ENCODE measurements at places on chromosomes 5 and 9. TPM values are rescaled to one million over a fixed set of nuclear protein-coding genes. Genes with fewer than 3 reads are reported as not detected.

BHMT2 gene
- polyA plus RNA-seq: 1.1 TPM

DNA sequence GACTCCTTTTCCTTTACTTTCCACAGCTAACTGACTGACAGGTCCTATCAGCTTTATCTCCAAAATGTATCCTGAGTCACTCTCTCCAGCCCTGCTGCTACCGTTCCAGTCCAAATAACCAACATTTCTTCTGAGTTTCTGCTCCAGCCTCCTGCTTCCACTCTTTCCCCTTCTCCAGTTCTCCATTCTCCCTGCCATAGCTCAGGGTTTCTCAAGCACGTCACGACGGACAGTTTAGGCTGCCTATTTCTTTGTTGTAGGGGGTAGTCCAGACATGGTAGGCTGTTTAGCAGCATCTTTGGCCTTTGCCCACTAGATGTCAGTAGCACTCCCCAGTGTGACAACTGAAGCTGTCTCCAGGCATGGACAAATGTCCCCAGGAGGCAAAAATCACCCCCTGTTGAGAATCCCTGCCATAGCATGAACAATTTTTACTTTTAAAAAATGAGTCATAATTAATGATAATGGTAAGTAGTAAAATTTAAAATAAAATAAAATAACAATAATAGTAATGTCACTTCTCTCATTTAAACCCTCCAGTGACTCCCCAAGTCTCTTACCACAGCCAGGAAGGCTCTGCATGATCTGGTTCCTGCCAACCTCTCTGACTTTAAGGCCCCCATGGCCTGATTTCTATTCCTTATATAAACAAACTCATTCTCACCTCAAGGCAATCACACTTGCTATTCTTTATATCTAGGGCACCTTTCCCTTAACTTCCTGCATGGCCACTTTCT is 105.4 kb upstream of the FER start:
- peak; percentile 84 for DNase-seq

DNA sequence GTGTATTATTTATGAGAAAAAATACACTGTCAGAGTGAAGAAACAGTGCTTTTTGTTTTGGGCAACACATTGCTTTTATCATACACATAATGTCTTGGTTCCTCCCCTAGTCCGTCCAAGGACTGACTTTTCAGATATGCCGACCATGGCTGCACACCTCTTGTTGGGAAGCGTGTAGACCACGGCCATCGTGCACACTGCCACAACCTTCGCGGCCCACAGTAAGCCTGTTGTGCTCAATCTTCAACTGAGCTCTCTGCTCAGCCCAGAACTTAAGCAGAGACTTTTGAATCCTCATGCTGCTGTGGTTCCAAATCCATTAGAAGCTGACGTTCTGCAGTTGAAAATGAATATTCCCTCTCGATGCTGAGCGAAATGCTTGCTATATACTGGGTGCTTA is 157.6 kb upstream of the IRX2 start:
- DNase-seq: no peak

PFN3 gene
- 3.1 TPM for polyA plus RNA-seq

DNA sequence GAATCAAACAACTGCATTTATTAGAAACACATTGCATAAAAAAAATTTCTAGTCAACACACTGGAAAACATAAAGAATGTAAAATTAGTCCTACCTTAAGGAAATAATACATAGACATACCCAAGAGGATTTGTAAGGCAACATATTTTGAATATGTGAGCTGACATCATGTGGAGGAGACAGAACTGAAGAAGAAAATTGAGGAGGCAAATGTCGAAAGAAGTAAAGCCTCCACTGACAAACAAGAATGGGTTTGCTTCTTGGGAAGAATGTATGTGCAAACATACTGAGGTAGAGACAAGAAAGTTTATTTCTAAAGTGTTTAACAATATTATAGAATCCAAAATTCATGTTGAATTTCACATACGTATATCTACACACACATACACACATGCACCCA is 363.0 kb upstream of the PDE4D start:
- DNase-seq: no peak

GRCh38 chr5:90185897-90186468 is 223.6 kb downstream of the CETN3 start:
- no peak for DNase-seq

GRCh38 chr5:147479949-147480348 is 29.9 kb downstream of the DPYSL3 start:
- peak; percentile 76 for DNase-seq

DNA sequence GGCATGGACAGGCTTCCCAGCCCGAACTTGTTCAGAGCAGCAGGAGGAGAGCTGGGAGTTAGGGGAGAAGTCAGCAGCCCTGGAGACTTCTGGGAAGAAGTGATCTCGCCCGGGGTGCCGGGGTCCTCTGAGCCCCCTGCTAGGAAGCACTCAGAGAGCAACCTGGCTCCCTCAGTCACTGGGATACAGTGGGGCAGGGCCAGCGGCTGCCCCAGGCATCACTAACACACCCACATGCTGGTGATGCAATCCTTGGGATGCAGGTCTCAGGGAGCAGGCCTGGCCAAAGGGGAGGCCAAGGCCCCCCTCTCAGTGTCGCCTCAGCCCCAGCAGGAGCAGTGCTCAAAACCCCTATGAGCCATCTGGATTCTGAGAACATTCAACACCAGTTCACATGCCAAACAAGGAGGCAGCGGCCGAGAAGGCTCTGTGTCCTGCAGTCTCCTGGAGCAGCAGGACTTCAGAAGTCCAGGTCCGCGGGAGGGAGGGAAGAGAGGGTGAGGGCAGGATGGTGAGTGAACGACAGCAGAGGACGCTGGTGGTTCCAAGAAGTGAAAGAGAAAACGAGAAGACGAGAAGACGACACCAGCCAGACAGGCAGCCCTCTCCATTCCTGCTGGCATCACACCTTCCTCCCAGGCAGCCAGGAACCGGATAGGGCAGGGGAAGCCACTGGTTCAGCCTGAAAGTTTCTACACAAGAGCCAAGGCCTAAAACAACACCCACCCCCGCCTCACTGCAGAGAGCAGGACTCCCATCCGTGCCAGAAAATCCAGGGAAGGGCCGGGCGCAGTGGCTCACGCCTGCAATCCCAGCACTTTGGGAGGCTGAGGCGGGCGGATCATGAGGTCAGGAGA is 2.3 kb downstream of the PNPLA7 start:
- DNase-seq: no peak

FAM221B gene
- polyA plus RNA-seq: 0.09 TPM

DNA sequence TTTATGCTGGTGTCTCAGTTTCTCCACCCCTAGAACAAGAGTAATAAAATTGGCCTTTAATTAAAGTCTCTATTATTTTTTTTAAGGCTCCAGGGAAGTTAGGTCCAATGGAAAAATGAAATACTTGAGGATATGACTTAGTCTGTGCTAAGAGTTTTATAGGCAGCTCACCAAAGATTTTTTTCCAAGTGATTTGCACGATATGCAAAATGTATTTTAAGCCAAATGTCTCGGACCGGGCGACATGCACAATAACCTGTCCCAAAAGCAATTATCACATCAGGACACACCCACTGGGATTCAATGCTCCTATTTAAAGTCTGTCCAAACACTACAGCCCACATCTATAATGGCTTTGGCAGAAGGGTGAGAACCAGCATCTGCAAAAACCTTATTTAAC is 136.1 kb upstream of the ANKH start:
- DNase-seq: no peak

RLN1 gene
- 3.4 TPM for polyA plus RNA-seq

DNA sequence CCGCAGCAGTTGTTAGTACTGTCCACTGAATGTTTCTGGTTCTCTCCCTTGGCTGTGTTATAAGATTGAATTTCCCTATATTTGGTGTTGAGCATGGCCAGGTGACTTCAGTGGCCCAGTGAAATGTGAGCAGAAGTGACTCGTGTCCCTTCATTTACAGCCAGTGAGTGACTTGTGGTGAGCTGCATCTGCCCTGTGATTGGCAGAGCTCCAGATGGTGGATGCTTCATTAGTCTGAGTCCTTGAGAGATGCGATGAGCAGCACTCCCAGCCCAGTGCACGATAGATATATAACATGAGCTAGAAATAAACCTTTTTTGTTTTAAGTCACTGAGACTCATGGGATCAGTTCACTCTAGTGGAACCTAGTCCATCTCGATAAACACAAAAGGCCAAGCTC is 19.3 kb downstream of the PCSK5 start:
- DNase-seq: no peak

GFPT2 gene
- polyA plus RNA-seq: 74.6 TPM

GRIN1 gene
- 2.7 TPM for polyA plus RNA-seq

CXCL14 gene
- 1.7 TPM for polyA plus RNA-seq

DAB2 gene
- polyA plus RNA-seq: 6.4 TPM

- no peak for DNase-seq
Observed at GRCh38 chr5:26572480-26572879, 465.9 kb downstream of the CDH9 start.

DNA sequence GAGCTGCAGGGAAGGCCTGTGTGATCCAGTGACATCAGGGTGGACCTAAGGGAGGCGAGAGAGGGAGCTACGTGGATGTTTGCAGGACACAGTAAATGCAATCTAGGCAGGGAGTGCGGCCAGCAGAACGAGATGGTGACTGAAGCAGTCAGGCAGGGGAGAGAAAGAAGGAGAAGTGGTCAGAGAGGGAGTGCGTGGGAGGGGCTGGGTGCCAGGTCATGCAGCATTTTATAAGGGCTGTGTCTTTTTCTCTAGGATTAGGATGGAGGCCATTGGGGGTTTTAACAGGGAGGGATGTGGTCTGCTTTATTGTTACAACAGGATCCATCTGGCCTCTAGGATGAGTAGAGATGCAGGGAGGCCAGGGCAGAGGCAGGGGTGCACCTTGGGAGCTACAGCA is 80.4 kb downstream of the DCP2 start:
- DNase-seq: no peak

TMEM252 gene
- not detected for polyA plus RNA-seq

DNA sequence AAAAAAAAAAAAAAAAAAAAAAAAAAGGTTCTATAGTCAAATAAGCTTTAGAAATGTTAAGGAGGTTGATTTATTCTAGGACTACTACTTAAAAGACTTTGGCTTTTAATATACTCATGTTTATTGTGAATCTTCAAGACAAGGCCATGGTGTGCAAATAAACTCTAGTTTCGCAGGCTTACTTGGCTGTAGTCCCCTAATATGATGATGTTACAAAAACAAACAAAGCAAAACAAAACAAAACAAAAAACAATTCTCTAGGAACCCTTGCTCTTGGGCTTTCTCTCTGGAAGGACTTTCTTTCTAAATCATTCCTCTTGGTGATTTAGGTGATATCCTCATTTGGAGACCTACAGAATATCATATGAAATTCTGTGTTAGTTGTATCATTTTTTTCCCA is 172.0 kb downstream of the GDNF start:
- DNase-seq: no peak

SAP30L gene
- 29.3 TPM for polyA plus RNA-seq

DNA sequence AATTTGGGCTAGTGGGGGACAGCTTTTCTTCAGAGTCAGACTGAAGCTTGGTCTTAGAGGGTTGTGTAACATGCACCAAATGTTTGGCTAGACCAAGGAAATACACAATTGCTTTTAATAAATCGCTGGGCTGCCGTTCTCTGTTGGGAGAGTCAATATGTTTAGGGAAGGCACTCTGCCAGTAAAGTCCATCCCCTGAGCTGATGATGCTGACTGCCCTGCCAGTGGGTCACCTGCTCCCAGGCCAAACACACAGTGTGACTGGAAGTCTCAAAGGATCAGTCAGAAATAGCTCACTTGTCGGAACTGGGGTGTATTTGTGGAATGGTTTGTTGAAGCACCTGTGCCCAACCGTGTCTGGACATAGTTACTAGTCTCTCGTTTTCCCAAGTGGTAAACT is 17.9 kb upstream of the ZNF474 start:
- no peak for DNase-seq

DNA sequence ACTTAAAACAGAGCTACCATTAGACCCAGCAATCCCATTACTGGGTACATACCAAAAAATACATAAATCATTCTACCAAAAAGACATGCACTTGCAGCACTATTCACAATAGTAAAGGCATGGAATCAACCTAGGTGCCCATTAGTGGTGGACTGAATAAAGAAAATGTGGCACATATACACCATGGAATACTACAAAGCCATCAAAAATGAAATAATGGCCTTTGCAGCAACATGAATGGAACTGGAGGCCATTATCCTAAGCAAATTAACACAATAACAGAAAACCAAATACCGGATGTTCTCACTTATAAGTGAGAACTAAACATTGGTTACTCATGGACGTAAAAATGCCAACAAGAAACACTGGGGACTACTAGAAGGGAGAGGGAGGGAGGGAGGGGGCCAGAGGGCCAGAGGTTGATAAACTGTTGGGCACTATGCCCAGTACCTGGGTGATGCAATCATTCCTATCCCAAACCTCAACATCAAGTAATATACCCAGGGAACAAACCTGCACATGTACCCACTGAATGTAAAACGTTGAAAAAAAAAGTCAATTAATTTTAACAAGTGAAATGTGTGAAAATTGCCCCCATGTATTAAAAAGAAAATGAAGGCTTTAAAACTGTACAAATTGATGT is 24.5 kb upstream of the GPR150 start:
- no peak for DNase-seq

- DNase-seq: no peak
Observed at GRCh38 chr9:78567693-78568092, 270.8 kb downstream of the PSAT1 start.

- DNase-seq: no peak
Observed at GRCh38 chr9:34570376-34570775, 19.1 kb downstream of the CNTFR start.

- no peak for DNase-seq
Observed at GRCh38 chr9:27338527-27338903, 41.6 kb upstream of the EQTN start.

TOR4A gene
- 2.1 TPM for polyA plus RNA-seq

GRCh38 chr5:92418341-92418740 is 1035.2 kb upstream of the ARRDC3 start:
- DNase-seq: no peak

CD72 gene
- polyA plus RNA-seq: 4.6 TPM

UBE2D2 gene
- 166 TPM for polyA plus RNA-seq

OR1J2 gene
- not detected for polyA plus RNA-seq

PDZD2 gene
- polyA plus RNA-seq: 8.3 TPM

ACER2 gene
- polyA plus RNA-seq: 0.87 TPM

DNA sequence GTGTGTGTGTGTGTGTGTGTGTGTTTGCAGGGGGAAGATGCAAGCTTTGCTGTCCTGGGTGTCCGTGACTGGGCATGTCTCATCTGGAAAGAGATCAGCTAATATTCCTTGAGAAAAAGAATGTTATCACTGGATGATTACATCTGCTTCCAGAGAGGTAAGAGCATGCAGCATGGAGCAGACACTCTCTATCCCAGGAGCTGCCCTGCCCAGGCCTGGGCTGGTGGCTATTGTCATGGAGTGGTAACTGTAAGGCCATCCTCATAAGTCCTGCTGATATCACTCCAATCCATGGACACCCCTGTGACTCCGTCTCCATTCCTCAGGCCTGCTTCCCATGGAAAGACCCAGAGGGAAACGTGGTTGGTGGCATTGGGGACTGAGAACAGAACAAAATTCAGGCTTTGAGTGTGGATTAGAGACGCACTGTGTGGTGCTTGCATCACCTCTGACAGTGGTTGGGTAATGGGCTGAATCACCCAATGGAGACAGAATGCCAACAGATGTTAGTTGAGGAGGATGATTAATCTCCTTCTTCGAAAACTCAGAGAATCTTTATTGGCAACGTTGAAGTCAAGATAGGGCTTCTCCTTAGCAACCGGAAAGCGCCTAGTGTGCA is 52.0 kb upstream of the KCNIP1 start:
- DNase-seq: no peak

- DNase-seq: no peak
Observed at GRCh38 chr9:111350556-111350955, 20.5 kb upstream of the OR2K2 start.

SLC12A7 gene
- polyA plus RNA-seq: 7.4 TPM

- no peak for DNase-seq
Observed at GRCh38 chr9:111898331-111899096, 1.9 kb downstream of the UGCG start.

GRCh38 chr5:142014911-142015584 is 2.2 kb upstream of the GNPDA1 start:
- DNase-seq: peak; percentile 81

SPATA31C1 gene
- not detected for polyA plus RNA-seq
